ENCODE measurements at places on chromosomes 4 and X.

DNA sequence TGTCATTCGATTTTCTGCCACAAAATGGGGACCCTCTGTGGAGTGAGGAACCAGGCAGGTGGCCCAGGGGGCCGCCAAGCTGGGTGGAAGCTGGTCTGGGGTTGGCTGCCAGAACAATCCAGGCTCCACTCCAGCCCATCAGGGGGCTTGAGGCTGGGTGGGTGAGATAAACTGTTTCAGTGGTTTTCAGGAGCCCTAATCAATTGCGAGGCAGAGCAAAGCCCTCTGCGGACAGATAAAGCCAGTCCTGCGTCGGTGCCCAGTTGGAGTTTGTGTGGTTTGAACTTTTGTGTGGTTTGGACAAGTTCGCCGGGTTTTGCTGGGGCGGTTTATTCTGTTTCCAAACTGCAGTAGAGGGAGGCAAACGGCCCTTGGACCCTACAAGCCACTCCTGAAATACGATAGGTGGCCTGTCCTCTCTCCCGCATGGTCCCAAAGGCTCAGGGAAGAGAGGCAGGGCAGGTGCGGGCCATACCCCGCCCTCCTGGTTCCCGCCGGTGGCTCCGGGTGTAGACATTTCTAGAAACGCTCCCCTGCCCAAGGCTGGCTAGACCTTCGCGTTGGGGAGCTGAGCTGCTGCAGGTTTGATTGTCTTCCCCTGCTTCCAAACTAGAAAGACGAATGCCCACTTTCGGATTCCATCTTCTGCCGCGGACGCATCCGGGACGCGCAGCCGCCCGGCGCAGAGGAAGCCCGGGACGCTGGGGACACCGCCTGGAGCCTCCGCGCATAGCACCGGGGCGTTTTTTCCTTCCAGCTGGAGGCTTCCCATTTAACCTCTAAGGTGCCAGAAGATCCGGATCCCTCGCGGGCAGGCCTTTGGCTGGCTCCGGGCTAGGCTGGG is 169.0 kb upstream of the BCOR start:
- DNase-seq, result peak; percentile 30

- DNase-seq, result no peak
These were observed 47.9 kb upstream of the QRFPR start for GRCh38 chr4:121428721-121429120.

- no peak for DNase-seq
These were observed 87.8 kb downstream of the SH3KBP1 start for GRCh38 chrX:19799319-19800182.

GRCh38 chr4:14856062-14856933 is 146.0 kb upstream of the CPEB2 start:
- DNase-seq, result peak; percentile 93

GRCh38 chr4:147923854-147924253 is 192.0 kb downstream of the ARHGAP10 start:
- DNase-seq, result no peak

- DNase-seq, result no peak
These were observed 1088.8 kb downstream of the ADGRL3 start for GRCh38 chr4:62288808-62289541.

DNA sequence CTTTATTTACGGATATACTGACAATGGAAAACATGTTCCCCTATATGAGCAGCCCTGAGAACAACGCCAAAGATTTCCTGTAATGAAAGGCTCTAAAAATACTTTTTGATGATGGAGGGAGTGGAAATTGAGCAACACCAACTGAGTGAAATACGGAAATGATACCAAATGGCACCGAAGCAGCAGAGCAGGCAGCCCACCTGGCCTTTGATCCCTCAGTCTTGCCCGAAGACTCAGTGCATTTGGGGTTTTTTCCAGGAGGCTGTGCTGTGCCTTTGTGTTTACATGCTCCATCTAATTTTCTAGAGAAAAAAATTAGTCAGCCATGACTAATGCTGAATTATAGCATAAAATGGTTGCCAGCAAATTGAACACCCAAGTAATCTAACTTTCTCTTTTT is 169.9 kb upstream of the RBPJ start:
- peak; percentile 8 for DNase-seq

GRCh38 chr4:1513936-1514483 is 107.8 kb upstream of the NKX1-1 start:
- no peak for DNase-seq

DNA sequence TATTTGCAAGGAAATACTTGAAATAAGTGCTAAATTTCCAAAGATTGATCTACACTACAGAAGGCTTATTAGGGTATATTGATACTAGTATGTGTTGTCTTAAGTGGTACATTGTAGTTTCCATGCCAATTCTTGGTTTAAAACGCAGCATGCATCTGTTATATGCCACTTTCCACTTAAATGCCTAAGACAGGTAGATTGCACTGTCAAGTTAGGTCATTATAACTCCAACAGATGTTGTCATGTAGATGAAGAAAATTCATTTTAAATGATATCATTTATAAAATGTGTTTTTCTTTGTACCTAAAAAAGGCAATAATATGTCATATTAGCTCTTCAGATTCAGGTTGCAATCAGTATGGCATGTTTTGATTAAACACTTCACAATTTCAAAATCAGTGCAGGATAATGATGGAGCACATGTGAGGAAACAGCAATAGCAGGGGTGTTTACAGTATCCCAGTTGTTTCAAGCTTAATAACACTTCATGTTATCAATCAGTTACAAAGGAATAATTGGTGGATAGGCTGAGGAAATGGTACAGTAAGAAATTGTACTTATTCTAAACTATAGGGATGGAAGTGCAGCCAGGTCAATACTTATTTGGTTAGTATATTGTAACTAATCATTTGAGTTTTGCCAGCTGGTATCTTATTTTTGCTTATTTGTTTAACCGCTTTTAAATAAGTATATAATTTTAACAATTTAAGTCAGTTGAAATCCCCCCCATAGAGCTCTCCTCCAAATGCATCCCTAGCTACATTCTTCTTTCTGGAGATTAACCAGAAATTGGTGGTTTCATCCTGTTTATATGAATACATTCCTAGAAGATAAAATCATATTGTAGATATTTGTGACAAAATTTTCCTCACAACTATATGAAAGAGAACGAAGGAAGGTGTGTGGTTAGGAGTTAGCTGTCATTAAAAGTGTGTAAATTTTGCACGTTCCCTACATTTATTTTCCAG is 454.4 kb upstream of the ATOH1 start:
- DNase-seq, result no peak

DNA sequence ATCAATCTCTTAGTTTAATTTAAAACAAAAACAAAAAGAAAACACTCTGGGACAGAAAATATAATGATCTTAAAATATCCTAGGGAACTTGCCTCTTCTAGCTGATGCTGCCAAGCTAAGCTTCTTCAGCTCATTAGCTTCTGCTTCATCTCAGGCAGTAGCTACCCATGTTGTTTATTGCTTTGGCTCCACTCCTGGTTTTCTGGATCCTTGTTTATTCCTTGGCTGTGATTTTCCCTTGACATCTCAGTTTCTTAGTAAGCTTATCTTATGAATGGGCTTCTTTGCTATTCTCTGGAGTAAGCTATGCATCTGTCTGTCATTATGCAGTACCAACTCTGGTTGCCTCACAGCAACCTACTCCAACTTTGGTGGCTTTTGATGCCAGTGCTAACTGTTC is 5.1 kb upstream of the MTHFD2L start:
- no peak for DNase-seq

GRCh38 chr4:157558016-157558415 is 337.5 kb downstream of the GRIA2 start:
- DNase-seq, result no peak

DNA sequence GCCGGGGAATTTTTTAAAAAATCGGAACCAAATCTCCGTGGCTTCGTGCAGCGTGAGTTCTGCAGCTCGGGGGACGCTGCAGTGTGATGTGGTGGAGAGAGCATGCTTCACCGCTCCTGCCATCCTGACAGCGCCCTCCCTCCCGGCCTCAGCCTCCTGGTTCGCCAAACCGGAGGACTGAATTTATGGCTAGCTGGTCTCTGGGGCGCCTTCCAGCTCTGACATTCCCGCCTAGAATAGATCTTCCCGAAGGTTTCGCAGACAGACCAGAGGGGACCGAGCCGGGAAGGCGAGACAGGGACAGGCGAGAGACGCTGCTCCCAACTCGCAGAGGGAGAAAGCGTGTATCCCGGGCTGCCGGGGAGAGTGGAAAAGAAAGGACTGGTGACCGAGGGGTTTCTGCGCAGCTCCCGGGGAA is 25.9 kb downstream of the HOPX start:
- DNase-seq, result no peak

DNA sequence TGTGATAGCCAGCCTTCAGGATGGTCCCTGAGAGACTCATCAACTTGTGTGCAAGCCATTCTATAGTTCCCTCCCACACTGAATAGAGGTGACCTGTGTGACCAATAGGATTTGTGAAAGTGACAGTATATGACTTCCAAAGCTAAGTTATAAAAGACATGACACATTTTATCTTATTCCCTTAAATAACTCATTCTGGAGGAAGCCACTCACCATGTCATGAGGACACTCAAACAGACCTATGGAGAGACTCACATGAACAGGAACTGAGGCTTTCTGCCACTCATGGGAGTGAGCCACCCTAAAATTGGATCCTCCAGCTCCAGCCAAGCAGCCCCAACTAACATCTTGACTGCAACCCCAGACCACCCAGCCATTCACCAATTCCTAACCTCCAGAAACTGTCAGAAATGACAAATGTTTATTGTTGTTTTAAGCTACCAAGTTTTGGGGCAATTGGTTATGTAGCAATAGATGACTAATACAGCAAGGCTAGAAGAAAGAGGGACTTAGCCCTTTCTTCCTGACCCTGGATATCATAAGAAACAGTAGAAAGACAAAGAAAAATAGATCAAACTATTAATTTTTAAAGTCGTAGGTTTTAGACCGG is 9.0 kb upstream of the CHIC2 start:
- no peak for DNase-seq

DNA sequence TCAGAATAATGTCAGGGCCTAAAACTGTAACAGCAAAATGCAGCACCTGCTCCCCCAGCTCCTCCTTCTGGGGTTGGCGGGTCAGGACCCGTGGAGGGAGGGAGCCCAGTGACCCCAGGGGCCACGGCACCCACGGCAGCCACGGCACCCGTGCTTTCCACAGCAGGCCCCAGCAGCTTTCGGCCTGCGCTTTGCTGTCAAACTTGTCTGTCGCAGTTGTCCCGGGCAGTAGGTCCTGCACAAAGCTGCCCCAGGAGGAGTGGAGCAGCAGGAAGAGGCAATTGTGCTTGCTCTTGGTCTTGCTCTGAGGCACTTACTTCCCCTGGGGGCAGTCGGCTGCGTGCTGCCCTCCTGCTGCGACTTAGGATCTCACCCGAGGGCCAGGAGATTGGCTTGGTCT is 183.6 kb downstream of the AFAP1 start:
- no peak for DNase-seq

DNA sequence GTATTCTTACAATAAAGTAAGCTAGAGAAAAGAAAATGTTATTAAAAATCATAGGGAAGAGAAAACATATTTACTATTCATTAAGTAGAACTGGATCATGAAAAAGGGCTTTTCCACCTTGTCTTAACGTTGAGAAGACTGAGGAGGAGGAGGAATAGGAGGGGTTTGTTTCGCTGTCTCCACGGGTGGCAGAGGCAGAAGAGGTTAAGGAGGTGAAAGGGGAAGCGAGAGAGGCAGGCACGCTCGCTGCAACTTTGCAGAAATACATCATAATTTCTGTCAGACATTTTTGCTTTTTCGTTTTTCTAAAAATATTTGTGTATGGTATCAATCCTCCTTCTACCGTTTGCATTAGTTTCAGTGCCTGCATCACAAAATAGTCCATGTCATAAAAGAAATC is 2375.1 kb upstream of the AGA start:
- no peak for DNase-seq

DNA sequence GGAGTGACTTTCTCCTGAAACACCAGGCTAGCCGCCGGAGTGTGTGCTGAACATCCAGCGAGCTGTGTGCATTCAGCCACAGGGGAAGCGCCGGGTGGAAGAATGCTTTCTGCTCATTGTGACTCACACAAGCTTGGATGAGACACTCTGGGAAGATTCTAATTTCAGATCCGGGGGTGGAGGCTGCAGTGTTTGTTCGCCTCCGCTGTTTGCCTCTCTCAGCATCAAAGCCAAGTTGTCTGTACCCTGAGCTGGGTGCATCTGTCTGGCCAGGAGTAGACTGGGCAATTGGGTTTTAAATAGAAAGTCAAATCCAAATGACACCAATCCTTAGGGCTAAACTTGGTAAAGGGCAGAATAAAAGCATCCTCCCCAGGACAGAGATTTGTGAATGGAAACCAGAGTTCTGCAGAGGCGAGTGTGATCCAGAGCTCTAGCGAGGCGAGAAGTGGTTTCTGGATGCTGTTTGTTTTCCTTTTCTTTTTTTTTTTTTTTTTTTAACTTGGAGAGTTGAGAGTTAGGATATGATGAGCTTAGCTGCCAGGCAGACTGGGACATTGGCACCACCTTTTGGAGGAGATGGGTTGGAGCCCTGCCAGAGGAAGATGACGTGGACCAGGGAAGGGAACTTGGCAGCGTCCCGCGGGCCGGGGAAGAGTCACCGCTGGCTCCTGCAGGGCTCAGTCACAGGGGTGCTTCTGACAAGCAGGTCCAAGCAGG is 196.0 kb upstream of the PSAPL1 start:
- DNase-seq, result peak; percentile 94

GRCh38 chr4:53782458-53782845 is 191.2 kb upstream of the LNX1 start:
- DNase-seq, result no peak

DNA sequence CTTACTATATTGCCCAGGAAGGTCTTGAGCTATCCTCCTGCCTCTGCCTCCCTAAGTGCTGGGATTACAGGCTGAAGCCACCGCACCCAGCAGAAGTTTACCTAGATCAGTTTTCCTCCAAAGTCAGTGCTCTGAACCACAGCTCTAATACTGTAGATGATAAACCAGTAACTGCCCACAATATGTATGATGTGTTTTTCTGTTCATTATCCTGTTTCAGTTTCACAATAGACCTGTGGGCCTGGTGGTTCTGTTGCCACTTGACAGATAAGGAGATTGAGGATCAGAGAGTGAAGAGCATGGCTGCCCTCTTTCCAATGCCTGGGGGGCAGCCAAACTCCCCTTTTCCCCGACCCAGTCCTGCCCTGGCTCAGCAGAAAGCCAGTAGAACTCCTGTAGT is 87.0 kb downstream of the EFNB1 start:
- DNase-seq, result no peak

DNA sequence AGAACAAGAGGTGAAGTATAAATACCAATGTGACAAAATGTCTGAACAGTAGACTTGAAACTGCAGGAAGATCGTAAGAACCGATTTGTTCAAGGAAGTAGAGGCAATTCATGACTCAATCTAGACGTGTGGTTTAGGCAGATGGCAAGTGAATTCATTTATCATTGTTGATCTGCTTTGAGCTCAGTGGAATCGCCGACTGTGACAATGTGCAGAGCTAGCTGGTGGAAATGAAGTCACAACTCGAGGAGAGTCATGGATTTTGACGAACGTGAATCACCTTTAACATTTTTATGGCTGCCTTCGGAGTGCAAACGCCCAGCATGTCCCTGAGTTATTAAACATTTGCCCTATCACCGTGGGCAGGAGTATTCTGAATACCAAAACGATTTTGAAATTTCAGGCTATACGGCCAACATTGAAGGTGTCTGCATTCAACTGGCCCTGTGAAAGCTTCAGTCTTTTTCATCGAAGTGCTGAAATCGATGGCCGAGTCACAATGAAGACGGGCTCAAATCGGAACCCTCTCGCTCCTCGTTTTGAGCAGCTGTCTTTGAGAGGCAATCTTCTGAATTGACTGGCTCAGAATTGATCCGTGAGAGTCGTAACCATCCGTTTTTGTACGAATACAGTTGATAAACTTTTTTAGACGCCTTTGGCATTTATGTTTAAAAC is 689 bp upstream of the OGT start:
- DNase-seq, result peak; percentile 30

All from T1000 (cell line).